ENCODE measurements at places on chromosomes 2 and 18. TPM values are rescaled to one million over a fixed set of nuclear protein-coding genes. Genes with fewer than 3 reads are reported as not detected.

C2orf42 gene
- total RNA-seq: 36.6 TPM

ICOS gene
- total RNA-seq: 36.1 TPM

SDC1 gene
- not detected for total RNA-seq

METTL4 gene
- 41.6 TPM for total RNA-seq

RFX8 gene
- not detected for total RNA-seq

KCNE4 gene
- total RNA-seq: not detected

RNU2-63P gene
- total RNA-seq: 3.7 TPM

OR6B2 gene
- not detected for total RNA-seq

FAM228A gene
- 1.2 TPM for total RNA-seq

TTC21B gene
- 34.3 TPM for total RNA-seq

IL1R1 gene
- total RNA-seq: not detected

EGR4 gene
- not detected for total RNA-seq

RGPD6 gene
- 35.1 TPM for total RNA-seq

MTCL1 gene
- 0.41 TPM for total RNA-seq

NT5C1B gene
- total RNA-seq: not detected

MYOM1 gene
- total RNA-seq: 5.6 TPM

TRIM54 gene
- not detected for total RNA-seq

KDSR gene
- total RNA-seq: 49.1 TPM

CHMP3 gene
- 83.3 TPM for total RNA-seq

TMEM247 gene
- total RNA-seq: not detected

SERPINE2 gene
- 2.6 TPM for total RNA-seq

KLHL14 gene
- total RNA-seq: 1.7 TPM
